AG20443 (cell line): ENCODE measurements at places on chromosomes 12 and 14.
A peak's percentile ranks its signal among the peaks of the same experiment; 100 is the strongest.

GRCh38 chr14:33068626-33069025 lies 129.9 kb downstream of the NPAS3 start:
- DNase-seq = no peak

GRCh38 chr12:92063641-92064040 lies 82.0 kb downstream of the BTG1 start:
- DNase-seq = no peak

GRCh38 chr14:90959344-90959743 lies 101.1 kb downstream of the RPS6KA5 start:
- no peak for DNase-seq

- DNase-seq = no peak
Observed at GRCh38 chr12:25384893-25385248, 134.1 kb upstream of the KRAS start.

GRCh38 chr12:68259318-68259940 lies 6.0 kb upstream of the IL22 start:
- peak; percentile 50 for DNase-seq

GRCh38 chr12:51335931-51336330 lies 10.5 kb downstream of the CELA1 start:
- DNase-seq = no peak

DNA sequence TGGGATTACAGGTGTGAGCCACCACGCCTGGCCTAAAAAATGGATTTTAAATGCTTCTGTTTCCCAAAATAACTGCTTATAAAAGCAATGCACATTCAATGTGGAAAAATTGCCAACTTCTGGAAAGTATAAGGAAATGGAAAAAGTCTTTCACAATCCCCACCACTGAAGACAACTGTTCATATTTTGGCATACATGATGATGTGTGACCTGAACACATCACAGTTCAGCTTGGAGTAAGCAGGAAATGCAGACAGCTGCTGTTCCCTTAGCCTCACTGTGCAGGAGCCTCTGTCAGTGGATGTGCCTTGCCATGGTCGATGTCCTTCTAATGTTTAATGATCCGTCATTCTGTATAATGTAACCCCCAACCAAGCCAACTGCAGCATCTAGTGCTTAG lies 5.2 kb downstream of the MTERF2 start:
- no peak for DNase-seq

GRCh38 chr14:95238487-95239298 lies 81.0 kb downstream of the CLMN start:
- no peak for DNase-seq

DNA sequence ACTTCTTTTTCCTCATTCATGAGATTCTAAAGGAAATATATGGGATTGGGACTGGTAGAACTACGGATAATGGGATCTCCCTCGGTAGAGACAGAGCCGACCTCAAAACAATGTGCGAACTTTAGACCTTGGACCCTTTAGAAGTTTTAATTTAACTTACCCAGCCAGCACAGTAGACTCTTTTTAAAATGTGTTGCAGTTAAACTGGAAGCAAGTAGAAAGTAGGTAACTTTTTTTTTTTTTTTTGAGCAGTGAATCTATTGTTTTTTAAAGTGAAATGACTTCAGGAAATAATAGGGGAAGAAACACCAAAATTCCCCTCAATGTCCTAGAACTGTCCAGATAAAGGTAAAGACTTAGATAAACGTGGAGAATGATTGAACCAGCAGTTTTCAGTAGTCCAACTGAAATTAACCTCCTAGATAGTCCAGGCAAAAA lies 1.1 kb upstream of the ATXN2 start:
- no peak for DNase-seq

DNA sequence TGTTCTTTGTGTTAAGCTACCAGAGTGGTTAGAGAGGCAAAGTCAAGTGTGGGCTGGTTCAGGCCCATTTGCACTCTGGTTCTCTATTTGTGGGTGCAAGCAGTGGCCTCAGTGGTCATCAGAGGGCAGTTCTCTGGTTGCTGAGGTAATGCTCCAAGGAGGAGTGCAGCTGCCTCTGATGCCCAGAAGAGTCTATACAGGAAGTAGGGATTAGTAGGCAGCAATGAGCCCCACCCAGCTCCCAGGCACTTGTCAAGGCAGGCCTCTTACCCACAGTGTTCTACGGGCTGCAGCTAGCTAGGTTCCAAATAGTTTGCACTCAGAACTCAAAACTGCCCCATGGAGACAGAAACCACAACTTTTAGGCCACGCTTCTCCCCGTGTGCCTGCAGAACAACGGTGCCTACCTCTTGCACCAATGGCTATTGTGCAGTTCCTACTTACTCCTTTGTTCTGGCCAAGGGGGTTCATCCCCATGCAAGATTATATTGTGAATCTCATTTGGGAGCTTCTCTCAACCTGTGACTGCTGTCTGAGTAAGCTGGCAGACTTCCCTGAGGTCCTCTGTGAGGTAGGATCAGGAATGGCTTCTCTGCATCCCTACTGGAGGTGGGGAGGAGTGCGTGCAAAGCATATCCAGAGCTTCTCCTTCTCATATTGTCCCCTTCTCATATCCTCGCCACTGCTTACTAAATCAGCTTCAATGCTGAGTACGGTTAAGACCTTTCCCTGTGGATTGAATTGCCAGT lies 410.3 kb upstream of the LMO3 start:
- DNase-seq = no peak

DNA sequence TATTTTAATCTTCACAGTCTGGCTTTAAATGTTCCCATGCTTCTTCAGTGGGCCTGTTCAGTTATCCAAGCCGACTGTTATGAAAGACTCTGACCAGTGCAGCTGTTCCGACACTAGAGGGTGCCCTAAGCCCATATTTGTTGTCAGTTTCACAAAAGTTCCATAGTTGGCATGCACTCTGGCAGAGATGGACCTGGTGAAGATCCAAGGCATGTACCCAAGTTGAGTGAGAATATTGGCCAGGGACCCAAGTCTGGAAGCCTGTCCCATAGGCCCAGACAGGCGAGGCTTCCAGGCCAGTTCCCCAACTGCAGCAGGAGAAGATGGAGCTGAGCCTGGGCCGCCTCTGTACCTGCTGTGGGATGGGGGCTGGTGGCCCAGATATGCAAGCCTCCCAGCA lies 27.4 kb upstream of the GUCY2C start:
- DNase-seq = peak; percentile 66

DNA sequence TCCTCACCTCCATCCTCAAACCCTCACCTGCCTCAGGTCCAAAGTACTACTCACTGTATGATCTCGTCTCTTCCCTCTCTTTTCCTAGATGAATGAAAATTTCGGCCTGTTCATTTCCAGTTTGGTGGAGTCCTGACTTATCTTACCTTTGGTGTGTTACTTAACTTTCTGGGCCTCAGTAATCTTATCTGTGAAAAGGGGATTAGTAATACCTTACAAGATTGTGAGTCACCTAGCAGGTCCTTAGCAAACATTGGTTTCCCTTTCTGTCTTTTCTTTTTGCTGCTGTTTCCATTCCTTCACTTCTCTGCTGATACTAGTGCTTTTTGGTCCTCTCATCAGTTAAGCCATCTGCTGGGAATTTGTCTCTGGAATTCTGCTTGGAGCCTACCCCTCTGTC lies 52.8 kb downstream of the AKAP6 start:
- no peak for DNase-seq

DNA sequence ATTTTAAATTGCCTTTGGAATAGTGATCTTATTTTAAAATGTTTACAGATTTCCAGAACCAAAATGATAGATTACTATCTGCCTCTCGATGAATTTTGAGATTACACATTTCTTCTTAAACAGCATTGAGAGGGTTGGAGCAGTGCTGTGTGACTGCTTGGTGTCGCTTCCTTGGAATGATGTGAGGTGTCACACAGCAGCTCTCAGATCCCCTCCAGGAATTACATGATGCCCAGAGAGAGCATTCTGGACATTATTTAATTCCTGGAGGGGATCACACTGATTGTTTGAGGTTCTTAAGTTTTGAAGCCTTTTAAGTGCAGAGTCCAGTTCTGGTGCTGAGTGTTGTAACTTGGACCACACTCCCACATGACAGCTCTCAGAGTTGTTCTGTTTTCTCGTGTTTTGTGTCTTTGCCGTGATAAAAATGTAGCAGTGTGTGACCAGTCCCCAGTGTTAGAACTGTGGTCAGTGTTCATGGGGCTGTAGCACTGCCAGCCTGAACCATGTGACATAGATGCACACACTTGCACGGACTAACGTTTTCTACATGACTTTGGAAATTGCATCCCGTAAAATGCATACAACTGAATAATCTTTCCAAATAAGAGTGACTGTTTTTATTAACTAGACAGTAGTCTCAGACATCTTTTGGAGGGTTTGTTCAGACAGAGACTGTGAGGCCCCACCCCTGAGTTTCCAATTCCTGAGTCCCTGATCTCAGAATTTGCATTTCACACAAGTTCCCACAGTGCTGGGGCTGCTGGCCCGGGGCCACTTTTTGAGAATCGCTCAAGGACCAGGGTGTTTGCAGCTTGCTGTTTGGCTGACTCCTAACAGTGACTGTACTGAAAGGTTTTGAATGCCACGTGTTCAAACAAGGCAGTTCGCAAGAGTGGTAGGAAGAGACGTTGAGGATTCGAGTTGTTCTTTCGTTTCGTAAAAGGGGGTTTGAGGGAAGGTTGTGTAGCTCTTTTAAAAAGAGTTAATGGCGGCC lies 26.0 kb downstream of the XRCC3 start:
- peak; percentile 42 for DNase-seq

GRCh38 chr12:176321-177181 lies 37.4 kb downstream of the SLC6A12 start:
- DNase-seq = peak; percentile 75

DNA sequence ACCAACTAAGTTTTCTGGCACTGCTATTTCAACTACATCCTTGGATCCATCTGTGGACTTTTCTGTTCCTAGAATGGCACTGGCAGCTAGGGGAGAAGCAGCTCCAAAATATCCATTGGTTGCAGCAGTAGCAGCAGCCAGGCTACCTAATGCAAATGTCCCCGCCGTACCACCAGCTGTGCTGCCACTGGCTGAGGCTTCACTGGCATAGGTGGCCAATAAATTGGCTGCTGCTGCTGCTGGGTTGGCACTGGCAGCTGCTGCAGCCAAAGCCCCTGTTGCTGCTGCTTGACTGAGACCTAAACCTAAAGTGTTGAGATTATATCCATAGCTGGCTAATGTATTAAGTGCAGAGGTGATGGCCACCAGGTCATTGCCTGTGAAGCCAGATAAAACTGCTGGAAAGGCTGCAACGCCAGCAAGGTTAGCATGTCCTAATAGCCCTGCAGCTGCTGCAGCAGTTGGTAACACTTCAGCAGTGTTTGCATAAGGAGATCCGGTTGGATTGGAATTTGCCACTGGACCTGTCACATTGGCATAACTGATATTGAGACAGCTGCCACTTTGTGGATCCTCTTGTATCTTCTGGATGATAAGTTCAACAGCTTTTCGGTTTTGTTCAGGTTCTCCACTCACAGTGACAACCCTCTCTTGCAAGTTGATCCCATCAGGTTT lies 149.5 kb downstream of the NOVA1 start:
- DNase-seq = no peak

DNA sequence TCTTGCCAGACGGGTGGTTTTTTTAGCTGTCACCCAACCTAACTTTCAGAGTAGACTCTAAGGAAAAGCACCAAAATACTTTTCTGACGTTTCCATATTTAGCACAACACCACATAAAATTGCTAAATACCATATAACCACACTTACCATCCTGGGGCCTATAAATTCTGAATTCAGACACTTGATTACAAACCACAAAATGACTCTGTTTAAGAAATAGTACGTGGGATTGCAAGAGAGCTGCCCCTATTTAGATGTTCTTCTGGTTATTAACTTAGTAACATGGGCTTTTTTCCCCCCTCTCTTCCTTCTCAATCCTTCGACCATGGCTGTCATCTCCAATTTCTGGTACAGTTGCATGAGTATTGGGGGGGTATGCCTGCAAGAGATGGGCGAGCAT lies 287.7 kb downstream of the BMP4 start:
- DNase-seq = no peak

DNA sequence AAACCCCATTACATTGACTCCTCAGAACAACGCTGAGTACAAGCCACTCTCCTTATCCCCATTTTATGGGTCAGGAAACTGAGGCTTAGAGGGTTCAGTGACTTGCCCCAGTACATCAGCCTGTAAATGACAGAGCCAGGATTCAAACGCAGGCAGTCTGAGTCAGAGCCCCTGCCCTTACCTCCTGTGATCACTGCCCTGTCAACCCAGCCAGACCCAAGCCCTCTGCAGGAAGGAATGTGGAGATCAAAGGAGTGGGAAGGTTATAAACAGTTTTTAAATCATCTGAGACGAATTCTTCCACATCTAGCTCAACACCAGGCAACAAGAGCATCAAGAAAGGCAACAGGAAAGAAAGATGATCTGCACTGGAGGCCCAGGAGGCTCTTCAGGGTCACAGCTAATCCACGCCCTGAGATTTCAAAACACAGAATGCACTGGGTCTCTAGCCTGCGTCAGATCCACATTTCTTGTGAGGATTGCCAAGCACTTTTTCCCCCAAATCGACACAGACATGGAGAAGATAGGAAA lies 38.5 kb downstream of the SPTB start:
- peak; percentile 72 for DNase-seq

- no peak for DNase-seq
Observed at GRCh38 chr12:79848339-79848738, 86.6 kb downstream of the PPP1R12A start.

DNA sequence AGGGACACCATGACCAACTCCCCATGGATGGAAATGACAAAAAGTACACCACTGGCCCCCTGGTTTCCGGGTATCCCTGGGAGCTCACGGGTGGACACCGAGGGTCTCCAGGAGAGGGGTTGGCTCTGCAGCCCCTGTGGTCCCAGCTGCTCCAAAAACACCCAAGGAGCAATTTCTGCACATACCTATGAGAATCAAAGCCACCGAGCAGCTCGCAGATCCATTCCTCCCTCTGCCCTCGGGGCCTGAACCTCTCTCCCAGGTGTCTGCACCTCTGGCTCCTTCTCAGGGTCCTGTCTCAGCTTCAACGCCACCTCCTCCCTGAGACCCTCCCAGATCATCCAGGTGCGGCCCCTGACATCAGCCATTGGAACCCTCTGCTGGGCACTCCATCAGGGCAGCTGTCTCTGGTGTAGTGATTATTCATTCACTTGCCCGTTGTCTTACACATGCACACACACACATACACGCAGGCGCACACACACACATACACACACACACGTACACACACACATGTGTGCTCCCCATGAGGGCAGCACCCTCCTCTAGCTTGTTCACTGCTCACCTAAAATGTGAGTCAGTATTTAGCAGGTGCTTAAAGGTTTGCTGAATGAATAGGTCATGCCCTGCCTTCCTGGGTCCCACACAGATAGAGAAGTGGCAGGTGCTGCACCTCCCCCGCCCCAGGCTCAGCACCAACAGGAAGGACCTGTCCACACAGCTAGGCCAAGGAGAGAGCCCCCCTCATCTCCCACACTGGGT lies 5.9 kb downstream of the RIMBP2 start:
- DNase-seq = no peak
